Progenitor cell of endocrine pancreas (in vitro differentiated cells): ENCODE measurements at places on chromosomes 4 and X. TPM values are rescaled to one million over a fixed set of nuclear protein-coding genes. Genes with fewer than 3 reads are reported as not detected.

- DNase-seq = no peak
- H3K36me3 ChIP-seq = no peaks in the 10 kb centered on the region
- H3K4me1 ChIP-seq = peaks cover 4% of the 10 kb centered on the region
- H3K27ac ChIP-seq = no peak overlapping the region
Measured at GRCh38 chr4:175435381-175435783, 376.7 kb downstream of the GPM6A start.

- H3K36me3 ChIP-seq = no peaks in the 10 kb centered on the region
- no peaks in the 10 kb centered on the region for H3K27me3 ChIP-seq
- no peaks in the 10 kb centered on the region for H3K4me1 ChIP-seq
- DNase-seq = no peak
- H3K4me3 ChIP-seq = no peak overlapping the region
Measured at GRCh38 chr4:87317527-87317926, 5.2 kb downstream of the HSD17B13 start.

DNA sequence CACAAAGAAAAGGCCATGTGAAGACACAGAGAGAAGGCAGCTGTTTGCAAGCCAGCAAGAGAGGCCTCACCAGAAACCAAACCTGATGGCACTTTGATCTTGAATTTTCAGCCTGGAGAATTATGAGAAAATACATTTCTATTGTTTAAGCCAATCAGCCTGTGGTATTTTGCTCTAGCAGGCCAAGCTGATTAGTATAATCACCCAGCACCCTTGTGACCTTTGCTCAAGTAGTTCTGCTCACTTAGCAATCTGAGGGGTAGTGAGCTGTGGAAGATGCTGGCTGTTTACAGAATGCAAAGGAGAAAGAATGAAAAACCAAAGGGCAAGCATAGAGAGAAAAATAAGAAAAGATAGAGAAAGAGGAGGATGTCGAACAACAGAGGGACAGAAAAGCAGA lies 396.4 kb upstream of the BOD1L1 start:
- H3K4me3 ChIP-seq = peak overlapping the region; percentile 16
- DNase-seq = no peak
- H3K36me3 ChIP-seq = no peaks in the 10 kb centered on the region
- H3K4me1 ChIP-seq = peaks cover 21% of the 10 kb centered on the region

- no peaks in the 10 kb centered on the region for H3K4me1 ChIP-seq
- no peaks in the 10 kb centered on the region for H3K36me3 ChIP-seq
- no peak for DNase-seq
- H3K27me3 ChIP-seq = no peaks in the 10 kb centered on the region
- H3K27ac ChIP-seq = no peak overlapping the region
Measured at GRCh38 chr4:181548873-181549575, 694.2 kb upstream of the TENM3 start.

DNA sequence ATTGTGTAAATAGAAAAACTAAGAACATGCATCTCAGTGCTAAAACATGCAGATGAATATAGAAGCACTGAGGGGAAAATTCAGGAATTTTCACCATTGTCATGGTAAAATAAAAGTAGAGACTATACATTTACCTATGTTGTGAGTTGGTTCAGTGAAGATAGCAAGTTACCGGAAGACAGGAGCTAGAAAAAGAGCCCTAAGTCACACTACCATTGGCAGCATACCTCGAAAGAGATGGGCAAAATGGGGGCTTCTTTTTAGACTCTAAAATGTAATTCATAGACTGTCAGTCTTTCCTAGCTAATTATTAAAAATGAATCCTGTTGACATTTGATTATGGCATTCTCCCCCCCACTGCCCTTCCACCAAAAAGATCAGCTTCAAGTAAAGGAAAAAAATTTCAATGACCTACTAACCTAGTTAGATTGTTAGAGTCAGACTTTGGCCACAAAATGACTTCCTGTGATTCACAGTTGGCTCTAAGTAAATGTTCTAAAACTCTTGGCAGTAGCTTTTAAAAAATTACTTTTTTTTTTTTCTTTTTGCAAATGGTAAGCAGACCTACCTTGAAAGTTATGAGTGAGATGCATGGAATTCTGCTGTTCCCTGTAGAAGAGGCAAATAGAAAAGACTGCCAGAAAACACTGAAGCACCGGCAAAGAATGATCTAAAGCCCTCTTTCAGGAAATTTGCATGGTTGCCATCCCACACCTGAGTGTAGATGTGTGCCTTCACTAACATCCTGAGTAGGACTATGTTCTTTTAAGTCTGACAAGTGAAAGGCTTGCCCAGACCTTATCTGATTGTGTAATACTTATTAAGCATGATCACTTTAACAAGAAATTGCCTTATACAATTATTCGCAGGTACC lies 26.4 kb upstream of the ARSJ start:
- H3K27me3 ChIP-seq = no peaks in the 10 kb centered on the region
- no peaks in the 10 kb centered on the region for H3K4me1 ChIP-seq
- no peak overlapping the region for H3K27ac ChIP-seq
- no peak overlapping the region for H3K4me3 ChIP-seq
- no peak for DNase-seq

The CT45A2 gene
- total RNA-seq = not detected in 2 replicates

The SYP gene
- 10.1 and 11.4 TPM in 2 replicates for total RNA-seq

The TMEM144 gene
- total RNA-seq = 11.9 and 15.4 TPM in 2 replicates
